Mammary epithelial cell (primary cell): ENCODE measurements at places on chromosomes 11 and 22. TPM values are rescaled to one million over a fixed set of nuclear protein-coding genes. Genes with fewer than 3 reads are reported as not detected.

DNA sequence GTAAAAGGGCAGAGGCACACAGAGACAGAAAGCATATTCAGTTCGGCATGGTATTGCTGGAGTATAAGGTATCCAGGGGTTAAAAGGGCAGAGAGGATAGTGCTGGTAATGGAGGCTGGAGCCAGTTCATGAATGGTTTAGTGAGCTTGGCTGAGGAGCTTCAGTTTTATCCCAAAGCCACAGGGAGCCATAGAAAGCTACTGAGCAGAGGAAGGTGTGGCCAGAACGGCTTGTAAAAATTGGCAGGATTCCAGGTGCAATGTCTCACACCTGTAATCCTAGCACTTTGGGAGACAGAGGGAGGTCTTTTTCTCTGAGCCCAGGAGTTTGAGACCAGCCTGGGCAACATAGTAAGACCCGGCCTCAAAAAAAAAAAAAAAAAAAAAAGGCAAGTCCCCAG, 186.1 kb downstream of the MYO18B start:
- DNase-seq, result no peak

- no peak for DNase-seq
These were observed 10.1 kb downstream of the TOB2 start for GRCh38 chr22:41436322-41437113.

- no peak for DNase-seq
These were observed 7.5 kb upstream of the KRTAP5-7 start for GRCh38 chr11:71519546-71519945.

DNA sequence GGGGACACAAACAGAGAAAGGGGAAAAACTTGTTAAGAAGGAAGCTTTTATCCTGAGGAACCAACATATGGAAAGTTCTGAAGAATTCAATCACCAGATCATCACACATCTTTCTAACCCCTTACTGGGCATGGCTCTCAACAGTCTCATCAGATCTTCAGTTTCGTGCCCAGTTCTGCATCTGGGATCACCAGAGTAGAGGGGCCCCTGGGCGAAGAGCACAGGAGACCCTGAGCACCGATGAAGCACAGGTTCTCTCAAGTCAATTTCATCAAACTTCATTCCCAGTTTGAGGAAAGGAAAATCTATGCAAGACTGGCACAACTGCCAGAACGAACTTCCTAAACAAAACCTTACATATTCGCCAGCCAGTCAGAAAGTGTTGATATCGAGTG, 8.5 kb upstream of the PYGM start:
- DNase-seq, result no peak

- no peak for DNase-seq
These were observed 21.0 kb downstream of the LMO1 start for GRCh38 chr11:8242499-8243280.

DNA sequence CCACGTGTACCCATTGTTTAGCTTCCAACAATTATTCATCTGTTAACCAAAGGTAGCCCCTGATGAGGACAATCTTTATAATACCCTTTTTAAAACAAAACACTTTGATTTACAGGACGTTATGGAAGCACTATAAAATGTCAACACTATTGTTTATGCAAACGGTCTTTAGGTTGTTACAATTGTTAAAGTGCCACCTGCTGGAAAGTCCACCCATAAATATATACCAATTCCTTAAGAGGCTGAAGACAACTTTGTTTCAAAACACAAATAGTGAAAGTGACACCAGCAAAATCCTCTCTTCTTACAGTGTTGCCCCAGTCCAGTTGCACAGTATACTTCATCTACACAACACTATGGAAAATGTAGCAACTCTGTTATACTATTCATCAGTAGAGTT, 68.9 kb upstream of the SLN start:
- DNase-seq, result no peak

GRCh38 chr22:33515795-33516194, 404.5 kb downstream of the LARGE1 start:
- no peak for DNase-seq

DNA sequence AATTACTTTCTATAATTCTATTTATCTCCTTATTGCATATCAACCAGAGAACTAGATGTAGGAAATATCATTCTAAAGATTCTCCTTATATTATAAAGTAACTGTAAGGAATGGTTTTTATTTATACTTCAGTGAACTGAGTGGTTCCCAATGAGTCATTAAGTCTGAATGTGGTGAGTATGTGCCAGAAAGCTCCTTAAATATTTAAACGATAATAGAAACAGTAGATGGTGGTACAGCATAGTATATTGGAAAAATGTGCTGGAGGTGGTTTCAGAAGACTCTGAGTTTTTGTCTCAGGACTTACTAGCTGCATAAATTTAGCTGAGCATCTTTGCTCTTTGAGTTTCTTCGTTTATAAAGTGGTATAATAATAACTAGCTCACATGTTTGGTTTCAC, 653.5 kb downstream of the FAM181B start:
- no peak for DNase-seq

DNA sequence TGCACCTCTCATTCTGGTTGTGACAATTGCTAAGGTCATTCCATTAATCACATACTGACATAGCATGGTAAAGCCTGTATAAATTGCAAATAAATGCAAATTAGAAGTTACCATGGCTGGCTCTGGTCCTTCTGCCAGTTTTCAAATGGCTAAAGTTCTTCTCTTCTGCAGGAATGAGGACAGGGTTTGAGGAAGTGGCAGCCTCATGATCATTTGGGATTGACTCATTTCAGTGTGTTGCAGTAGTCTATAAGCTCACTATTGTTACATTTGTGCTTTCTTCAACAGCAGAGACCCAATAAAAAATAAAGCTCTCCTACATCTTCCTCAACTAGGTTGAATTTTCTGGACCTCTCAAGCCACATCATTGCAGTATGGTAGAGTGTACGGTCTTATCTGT, 60.3 kb downstream of the NECTIN1 start:
- DNase-seq, result no peak

DNA sequence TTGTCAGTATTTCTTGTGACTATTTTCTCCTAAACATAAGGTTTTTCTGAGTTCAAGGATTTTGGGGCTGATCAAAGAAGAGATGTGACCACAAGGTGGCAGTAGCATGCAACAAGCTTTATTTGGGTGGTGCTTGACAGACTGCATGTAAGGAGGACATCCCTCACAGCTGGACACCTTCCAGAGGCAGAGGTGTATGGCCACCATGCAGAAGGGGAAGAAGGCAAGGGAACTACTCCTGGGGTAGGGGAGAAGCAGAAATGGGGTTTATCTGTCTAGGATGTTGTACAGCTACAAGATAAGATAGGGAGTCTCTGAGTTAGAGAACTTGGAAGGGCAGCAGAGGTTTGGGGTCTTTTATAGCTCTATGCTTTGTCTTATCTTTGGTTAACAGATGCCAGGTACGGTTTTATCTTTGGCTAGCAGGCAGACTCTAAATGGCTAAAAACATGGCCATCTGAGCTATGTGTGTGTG, 5.1 kb upstream of the BIRC2 start:
- DNase-seq, result peak; percentile 72

GRCh38 chr11:34501949-34502348, 11.6 kb downstream of the ELF5 start:
- no peak for DNase-seq

GRCh38 chr22:20652582-20652981, 121.3 kb upstream of the SERPIND1 start:
- no peak for DNase-seq

The ST3GAL4 gene
- polyA plus RNA-seq, result 35.9 TPM

The PRMT3 gene
- polyA plus RNA-seq, result 13.7 TPM

The USP2 gene
- polyA plus RNA-seq, result 1.3 TPM

The OR5B21 gene
- not detected for polyA plus RNA-seq

The ENTHD1 gene
- polyA plus RNA-seq, result not detected

The PGM2L1 gene
- polyA plus RNA-seq, result 1.6 TPM

The VEGFB gene
- 20.4 TPM for polyA plus RNA-seq
